ENCODE measurements at places on chromosomes 4 and X.

DNA sequence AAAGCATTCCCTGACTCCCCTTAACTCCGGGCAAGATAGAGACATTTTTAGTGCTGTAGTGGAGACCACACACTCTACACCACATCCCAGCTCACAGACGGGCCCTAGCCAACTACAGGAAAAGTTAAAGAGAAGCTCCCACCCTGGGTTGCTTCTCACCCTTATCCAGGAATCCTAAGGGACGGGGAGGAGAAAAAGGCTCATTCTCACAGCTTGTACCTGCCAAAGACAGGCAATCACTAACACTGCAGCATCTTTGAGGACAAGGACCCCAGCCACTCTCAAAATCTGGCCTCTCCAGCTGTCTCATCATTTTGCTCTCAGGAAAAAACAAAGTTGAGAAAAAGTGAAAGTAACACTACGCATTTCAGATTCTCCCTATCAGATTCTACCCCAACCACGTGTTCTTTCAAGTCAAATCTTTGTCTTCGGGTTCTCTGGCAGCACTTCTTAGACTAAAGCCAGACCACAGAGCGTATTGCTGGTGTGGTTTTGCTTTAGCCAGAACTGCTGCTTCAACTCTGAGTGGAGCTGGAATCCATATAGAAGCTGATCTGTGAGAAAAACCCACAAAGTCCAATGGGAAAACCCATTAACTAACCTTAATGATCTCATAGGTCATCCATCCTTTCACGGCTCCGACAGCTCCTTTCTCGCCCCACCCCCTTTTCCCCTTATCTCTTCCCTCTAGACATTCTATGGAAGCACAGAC is 605.9 kb upstream of the DIPK2B start:
- DNase-seq = peak; percentile 82

- no peak for DNase-seq
Measured at GRCh38 chrX:936979-937769, 275.3 kb downstream of the CRLF2 start.

- no peak for DNase-seq
Measured at GRCh38 chr4:1540601-1541375, 134.5 kb upstream of the NKX1-1 start.

DNA sequence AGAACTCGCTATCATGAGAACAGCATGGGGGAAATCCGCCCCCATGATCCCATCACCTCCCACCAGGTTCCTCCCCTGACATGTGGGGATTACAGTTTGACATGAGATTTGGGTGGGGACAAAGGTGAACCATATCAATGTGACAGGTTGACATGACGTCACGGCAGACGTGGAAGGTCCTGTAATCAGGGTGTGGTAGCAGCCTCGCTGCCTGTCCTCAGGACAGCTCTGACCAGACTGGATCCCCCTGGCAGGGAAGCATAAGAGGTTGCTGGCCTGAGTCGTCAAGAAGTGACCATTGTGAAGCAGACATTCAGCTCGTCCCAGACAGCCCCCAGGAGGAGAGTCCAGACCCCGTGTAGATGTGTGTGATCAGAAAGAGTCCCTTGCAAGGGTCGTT is 104.6 kb downstream of the TNIP2 start:
- DNase-seq = no peak

- peak; percentile 17 for DNase-seq
Measured at GRCh38 chr4:39025552-39026085, 6.6 kb downstream of the TMEM156 start.

DNA sequence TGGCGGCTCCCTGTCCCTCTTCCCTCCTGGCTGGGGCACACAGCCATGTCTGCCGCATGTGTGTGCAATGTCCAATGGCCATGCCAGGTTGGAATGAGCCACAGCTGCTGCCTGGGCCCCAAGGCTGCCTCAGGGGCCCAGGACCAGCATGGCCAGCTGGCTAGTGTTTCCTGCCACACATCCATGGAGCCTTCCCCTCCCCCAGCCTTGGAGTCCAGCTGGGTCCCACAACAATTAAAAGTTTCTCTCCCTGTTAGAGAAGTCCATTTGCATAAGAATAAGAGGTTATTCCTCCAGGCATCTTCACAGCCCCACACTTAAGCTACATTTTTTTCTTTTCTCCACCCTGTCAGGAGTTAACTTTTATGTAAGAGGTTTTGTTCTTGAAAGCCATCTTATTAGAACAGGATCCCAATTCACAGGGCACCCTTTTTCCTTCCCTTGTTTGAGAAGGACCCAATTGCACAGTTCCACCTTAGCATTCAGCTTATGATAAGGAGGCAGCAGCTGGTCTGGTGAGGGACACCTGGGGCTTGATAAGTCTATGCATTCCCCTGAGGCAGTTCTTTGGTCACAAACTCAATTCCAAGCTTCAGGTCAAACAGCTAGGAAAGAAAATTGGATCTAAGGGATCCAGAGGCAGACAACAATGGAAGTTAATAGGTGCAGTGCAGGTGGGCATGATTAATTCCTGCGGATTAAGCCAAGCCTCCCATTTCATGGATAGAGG is 963.3 kb upstream of the GRIA3 start:
- no peak for DNase-seq

- DNase-seq = peak; percentile 60
Measured at GRCh38 chr4:108851366-108851765, 88.5 kb upstream of the ETNPPL start.

GRCh38 chrX:111465669-111466068 is 45.8 kb upstream of the SERTM2 start:
- DNase-seq = no peak

- peak; percentile 86 for DNase-seq
Measured at GRCh38 chrX:116272322-116272721, 101.8 kb downstream of the AGTR2 start.
